ENCODE measurements at places on chromosomes 4 and X.

- no peak for DNase-seq
These were observed 172.7 kb upstream of the MED14 start for GRCh38 chrX:40908026-40908425.

DNA sequence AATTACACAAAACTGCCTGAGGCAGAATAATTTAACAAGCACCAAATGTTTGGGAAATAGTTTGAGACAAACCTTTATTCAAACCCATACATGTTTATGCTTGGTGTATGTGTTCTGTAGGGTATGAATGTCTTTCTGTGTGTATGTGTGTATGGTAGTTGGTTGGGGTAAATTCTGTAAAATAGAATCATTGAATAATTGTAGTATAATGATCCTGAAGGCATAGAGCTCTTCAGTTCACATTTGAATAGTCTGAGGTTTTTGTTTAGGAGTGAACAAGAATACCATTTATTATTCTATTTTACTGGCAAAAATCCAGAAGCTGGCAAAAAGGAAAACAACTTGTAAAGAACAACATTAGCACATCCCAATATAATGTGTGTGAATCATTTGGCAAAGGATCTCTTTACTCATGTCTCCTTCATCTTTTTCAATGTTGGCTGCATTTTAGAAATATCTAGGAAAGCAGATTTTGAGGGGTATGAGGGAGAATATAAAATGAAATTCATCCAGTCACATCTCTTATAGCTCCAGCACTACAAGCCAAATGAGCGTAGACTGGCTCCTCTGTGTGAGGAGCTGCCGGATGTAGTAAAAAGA is 360.0 kb downstream of the CHIC1 start:
- DNase-seq = no peak

GRCh38 chr4:127506283-127506682 is 126.5 kb upstream of the INTU start:
- DNase-seq = no peak

DNA sequence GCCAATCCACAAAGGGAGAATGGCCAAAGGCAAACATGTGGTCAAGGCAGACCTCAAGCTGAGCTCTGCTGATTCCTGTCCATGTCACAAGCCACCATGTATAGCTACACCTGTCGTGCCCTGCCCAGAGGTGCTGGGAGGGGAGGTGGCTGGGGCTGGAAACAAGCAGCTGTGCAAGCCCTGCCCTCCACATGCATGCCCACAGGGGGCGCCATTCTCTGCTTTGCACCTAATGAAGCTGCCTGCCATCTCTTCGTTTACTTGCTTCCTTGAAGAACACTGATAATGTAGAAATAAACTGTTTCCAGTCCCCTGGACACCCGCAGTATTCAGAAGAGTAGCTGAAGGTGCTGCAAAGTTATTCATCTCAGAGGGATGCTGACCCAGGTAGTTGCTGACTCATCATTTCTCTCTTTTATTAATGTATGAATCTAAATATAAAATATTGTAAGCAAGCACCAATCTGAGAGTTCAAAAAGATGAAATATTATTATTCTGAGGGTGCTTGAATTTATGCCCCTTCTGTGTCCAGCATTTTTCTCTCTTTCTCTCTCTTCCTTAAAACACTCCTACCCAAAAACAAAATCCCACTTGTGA is 278.6 kb downstream of the ADGRA3 start:
- no peak for DNase-seq

DNA sequence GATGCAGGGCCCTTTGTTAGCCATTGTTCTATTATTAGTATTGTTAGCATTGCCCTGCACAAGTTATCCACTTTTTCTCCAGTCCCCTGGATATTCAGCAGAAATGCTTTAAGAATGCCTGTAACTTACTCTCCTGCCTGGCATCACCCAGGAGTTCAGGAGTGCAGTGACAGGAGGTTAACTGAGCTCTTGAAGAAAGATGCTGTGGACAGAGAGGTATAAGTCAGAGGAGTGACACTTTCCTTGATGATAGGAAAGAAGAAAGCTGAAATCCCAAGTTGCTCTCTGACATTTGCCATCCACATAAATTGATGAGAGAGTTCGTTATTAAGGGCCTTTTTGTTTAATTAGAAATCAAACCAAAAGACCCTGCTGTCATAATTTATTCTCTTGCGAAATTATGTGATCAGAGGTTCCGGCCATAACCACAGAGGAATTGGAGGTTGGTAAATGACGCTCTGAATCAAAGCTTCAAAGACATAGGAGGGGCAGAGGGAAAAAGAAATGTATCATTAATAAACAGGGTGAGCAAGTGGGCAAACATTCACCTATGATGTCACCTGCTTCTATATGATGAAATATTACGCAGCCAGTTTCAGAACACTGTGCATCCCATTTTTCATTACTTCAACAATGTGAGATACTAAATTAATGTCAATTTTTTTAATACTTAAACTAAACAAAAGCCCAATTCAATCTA is 230.2 kb upstream of the JADE1 start:
- no peak for DNase-seq

GRCh38 chr4:73727685-73728084 is 12.7 kb upstream of the CXCL8 start:
- no peak for DNase-seq

- DNase-seq = no peak
These were observed 7.1 kb downstream of the EPGN start for GRCh38 chr4:74315376-74315775.

DNA sequence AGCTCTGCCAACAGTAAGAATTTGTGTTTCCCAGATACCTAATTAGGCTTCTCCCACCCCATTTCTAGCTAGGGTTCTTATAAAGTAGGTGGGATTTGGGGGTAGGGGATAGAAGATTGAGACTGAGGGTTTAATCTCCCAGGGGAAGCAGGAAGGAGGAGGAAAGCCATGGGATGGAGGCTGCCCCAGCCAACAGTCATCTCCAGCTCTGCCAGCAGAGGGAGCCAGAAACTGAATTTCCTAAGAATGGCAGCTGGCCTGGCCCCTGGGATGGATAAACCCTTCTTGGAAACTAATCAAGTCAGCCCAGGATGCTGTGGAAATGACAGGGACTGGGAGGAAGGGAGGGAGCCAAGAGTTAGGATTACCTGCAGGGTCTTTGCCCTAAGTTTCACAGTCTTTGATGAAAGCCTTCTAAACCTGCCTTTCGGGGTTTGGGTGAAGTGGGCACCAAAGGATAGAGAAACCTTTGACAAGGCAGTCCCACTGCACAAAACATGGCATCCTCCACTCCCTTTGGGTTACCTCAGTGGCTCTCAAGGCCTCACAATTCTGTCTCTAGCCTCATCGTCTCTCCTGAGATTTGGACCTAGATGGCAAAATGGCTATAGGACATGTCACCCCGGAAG is 6.7 kb upstream of the ERCC6L start:
- DNase-seq = no peak
